H9 (cell line): ENCODE measurements at places on chromosomes 4 and X.

- no peaks in the 10 kb centered on the region for H3K4me1 ChIP-seq
- no peak overlapping the region for H3K27ac ChIP-seq
- no peaks in the 10 kb centered on the region for H3K36me3 ChIP-seq
- H3K4me3 ChIP-seq = no peak overlapping the region
Observed at GRCh38 chr4:87592124-87592523, 16.2 kb upstream of the DSPP start.

DNA sequence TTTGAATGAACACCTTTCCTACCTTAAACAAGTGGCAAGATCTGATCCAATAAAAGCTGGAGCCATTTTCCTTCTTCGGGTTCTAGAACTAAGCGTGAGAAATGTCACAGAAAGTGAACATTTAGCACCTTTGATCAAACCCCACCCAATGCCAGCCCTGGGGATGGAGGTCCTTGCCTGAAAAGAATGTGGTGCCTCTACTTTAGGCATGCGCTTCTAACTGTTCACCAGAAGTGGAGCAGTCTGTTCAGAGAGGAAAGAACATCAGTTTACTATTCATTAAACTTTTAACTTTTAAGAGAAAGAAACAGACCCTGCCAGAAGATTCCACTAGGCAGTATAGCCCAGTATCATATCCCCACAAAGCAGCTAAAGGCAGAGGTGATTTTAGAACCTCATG lies 75.9 kb downstream of the INTS12 start:
- no peak overlapping the region for H3K27ac ChIP-seq
- no peaks in the 10 kb centered on the region for H3K4me1 ChIP-seq
- no peak overlapping the region for H3K4me3 ChIP-seq
- H3K36me3 ChIP-seq = no peaks in the 10 kb centered on the region
- H3K27me3 ChIP-seq = no peaks in the 10 kb centered on the region
- DNase-seq = no peak

- no peak overlapping the region for H3K4me3 ChIP-seq
- no peak overlapping the region for H3K27ac ChIP-seq
- DNase-seq = peak; percentile 82
- H3K36me3 ChIP-seq = no peaks in the 10 kb centered on the region
- no peaks in the 10 kb centered on the region for H3K27me3 ChIP-seq
Observed at GRCh38 chrX:1534301-1535168, 2.5 kb downstream of the P2RY8 start.

- H3K36me3 ChIP-seq = no peaks in the 10 kb centered on the region
Observed at GRCh38 chr4:78659264-78659663, 107.7 kb downstream of the ANXA3 start.

- DNase-seq = no peak
- H3K27me3 ChIP-seq = no peaks in the 10 kb centered on the region
- peaks cover 4% of the 10 kb centered on the region; the same call in 2 of the 3 replicates for H3K36me3 ChIP-seq
- H3K27ac ChIP-seq = no peak overlapping the region
Observed at GRCh38 chr4:89290727-89291516, 16.7 kb downstream of the GPRIN3 start.

GRCh38 chr4:78707268-78707667 lies 68.9 kb upstream of the BMP2K start:
- H3K27me3 ChIP-seq = no peaks in the 10 kb centered on the region
- H3K27ac ChIP-seq = no peak overlapping the region
- no peaks in the 10 kb centered on the region; the same call in 2 of the 3 replicates for H3K36me3 ChIP-seq
